HS-5 (cell line): ENCODE measurements at places on chromosomes 7 and 10.

GRCh38 chr10:12056748-12057147, 12.0 kb upstream of the DHTKD1 start:
- no peak for DNase-seq

DNA sequence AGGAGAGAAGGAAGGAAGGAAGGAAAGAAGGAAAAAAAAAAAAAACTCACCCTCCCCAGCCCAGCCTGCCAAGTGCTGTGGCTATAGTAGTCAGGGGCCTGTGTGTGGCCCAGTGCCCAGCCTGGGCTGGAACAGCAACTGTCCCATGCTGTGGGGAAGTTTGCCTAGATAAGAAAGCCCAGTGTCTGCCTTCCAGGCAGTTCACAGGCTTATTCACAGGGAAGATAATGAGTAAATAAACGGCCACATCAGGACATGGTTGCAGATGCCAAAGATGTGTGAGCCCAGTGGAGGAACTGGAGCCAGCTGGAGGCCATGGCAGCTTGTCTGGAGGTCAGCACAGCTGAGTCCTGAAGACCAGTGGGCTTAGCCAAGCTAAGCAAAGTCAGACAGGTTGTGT, 132.4 kb upstream of the FOXK1 start:
- no peak for DNase-seq

DNA sequence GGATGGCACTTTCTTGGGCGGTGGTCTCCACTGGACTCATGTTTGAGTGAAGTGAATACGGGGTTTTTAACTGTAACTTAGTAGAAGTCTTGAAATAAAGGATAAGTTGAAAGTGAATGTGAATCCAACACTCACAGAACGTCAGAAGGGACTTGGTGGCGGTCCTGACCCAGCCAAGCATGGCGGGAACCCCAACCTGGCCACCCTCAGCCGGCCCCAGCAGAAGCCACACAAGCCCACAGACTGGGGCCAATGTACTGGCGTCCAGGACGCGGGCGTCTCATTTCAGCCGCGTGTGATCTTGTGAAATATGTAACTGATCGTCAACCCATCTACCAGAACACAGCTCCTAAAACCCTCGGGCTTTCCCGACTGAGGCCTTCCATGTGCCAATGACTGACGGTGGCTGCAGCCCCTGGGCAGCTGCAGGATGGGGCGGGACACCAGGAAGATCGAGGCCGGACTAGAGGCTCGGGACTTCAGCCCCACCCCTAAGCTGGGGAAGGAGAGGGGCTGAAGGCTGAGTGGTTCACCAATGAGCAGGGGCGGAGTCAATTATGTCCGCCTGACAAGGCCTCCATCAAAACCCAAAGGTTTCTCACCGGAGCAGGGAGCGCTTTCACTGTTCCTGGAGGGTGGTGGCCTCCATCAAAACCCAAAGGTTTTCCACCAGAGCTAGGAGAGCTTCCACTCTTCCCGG, 161.5 kb downstream of the MAD1L1 start:
- no peak for DNase-seq

GRCh38 chr7:36962367-36962766, 238.1 kb upstream of the AOAH start:
- no peak for DNase-seq

GRCh38 chr10:123449234-123449962, 216.8 kb upstream of the GPR26 start:
- DNase-seq, result no peak
